ENCODE measurements at places on chromosomes 7 and 10. TPM values are rescaled to one million over a fixed set of nuclear protein-coding genes. Genes with fewer than 3 reads are reported as not detected.

The VSTM4 gene
- not detected for polyA plus RNA-seq

The FAM13C gene
- polyA plus RNA-seq = not detected

The EGFR gene
- not detected for polyA plus RNA-seq

The PLCE1 gene
- polyA plus RNA-seq = not detected

The PPP1R3C gene
- not detected for polyA plus RNA-seq

The CDH23 gene
- 0.89 TPM for polyA plus RNA-seq

The NKX2-3 gene
- polyA plus RNA-seq = not detected

The PYROXD2 gene
- polyA plus RNA-seq = 960 TPM

The COL17A1 gene
- not detected for polyA plus RNA-seq

The TBC1D12 gene
- polyA plus RNA-seq = 3.1 TPM

The HMX3 gene
- polyA plus RNA-seq = not detected

The SLC29A4 gene
- 0.21 TPM for polyA plus RNA-seq

The TMEM184A gene
- polyA plus RNA-seq = not detected

The AOC1 gene
- polyA plus RNA-seq = not detected

The UBTD1 gene
- polyA plus RNA-seq = 1.2 TPM

The ITGA8 gene
- polyA plus RNA-seq = not detected

The RSPH10B gene
- polyA plus RNA-seq = 0.09 TPM

The GNAI1 gene
- polyA plus RNA-seq = not detected

The TFEC gene
- polyA plus RNA-seq = 17.3 TPM

The HIF1AN gene
- polyA plus RNA-seq = 7.3 TPM

The C7orf33 gene
- polyA plus RNA-seq = not detected

The AEBP1 gene
- 36.1 TPM for polyA plus RNA-seq
